Gastroesophageal sphincter (tissue), 4 donors: ENCODE measurements at places on chromosomes 12 and 14. TPM values are rescaled to one million over a fixed set of nuclear protein-coding genes. Genes with fewer than 3 reads are reported as not detected.

KRT78 gene
- total RNA-seq, result 9.5 TPM

RTRAF gene
- 72.2 TPM for total RNA-seq

DNA sequence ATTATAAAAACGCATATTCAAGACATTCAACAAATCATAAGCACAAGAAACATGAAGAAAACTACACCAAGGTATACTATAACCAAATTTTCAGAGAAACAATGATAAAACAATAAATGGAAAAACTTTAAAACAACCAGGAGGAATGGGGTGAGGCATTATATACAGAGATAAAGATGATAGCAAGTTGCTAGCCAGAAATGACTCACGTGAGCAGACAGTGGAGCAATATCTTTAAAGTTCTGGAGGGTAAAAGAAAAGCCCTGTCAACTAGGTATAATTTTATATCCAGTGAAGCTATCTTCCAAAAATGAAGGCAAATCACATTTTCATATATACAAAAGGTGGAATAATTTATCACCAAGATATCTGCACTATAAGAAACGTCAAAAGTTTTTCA lies 97.8 kb upstream of the PCED1B start:
- ATAC-seq, result no peak

- no peak for ATAC-seq
Measured at GRCh38 chr14:50659327-50659974, 8.7 kb downstream of the SAV1 start.

- no peak for ATAC-seq
Measured at GRCh38 chr12:96000858-96001257, 4.7 kb upstream of the HAL start.
